ENCODE measurements at places on chromosomes 7 and 10. TPM values are rescaled to one million over a fixed set of nuclear protein-coding genes. Genes with fewer than 3 reads are reported as not detected.

- H3K36me3 ChIP-seq, result no peaks in the 10 kb centered on the region
- no peak overlapping the region for H3K4me3 ChIP-seq
- H3K27ac ChIP-seq, result no peak overlapping the region
Observed at GRCh38 chr10:43372765-43373361, 1.4 kb downstream of the FXYD4 start.

DNA sequence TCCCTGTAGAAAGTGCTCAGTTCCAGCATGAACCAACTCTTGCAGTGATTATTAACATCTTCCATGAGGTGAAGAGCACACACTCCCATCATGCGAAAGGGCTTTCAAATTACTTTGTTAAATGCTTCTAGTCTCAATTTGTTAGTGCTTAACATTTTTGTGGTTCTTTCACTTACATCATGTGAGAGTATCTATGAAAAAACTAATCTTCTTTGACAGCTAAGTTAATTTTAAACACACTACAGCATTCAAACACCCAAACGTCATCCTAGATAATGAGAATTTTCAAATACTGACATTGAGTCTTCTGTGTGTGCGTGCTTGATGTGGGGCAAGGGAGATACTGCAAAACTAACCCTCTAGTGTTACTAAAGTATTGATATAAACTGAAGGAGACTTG is 84.8 kb downstream of the ETV1 start:
- no peak for DNase-seq

GRCh38 chr10:30701451-30702173 is 72.1 kb upstream of the LYZL2 start:
- no peaks in the 10 kb centered on the region for H3K36me3 ChIP-seq
- H3K27ac ChIP-seq, result peak overlapping the region; percentile 52
- H3K4me3 ChIP-seq, result no peak overlapping the region
- H3K4me1 ChIP-seq, result peaks cover 19% of the 10 kb centered on the region
- DNase-seq, result peak; percentile 75

DNA sequence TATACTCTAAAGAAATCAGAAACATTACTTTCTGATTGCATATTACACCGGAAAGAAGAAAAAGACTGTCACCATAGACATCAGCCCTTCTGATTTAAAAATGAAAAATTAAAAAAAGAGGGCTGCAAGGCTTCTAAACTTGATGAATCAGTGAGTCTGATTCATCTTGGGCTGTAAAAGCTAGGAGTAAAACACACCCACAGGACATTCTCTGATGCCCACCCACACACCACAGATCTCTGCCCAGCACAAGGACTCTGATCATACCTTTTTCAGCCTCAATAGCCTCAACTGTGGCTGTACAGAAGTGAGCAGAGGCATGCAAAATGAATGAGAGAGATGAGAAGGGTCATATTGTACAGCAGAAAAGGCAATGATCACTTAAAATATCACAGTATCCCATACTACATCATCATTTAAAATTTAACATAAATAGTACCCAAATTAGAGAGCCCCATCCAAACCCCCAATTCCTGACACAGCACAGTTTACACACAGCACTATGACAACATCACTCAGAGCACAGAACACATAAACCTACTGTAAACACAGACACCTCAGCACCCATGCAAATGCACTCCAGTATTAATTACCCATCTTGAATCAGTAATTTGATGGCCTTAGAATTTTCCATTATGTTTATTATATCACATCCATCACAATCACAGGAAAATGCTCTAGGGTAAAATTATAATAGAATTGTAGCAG is 6.4 kb upstream of the MSS51 start:
- no peaks in the 10 kb centered on the region for H3K27me3 ChIP-seq
- H3K27ac ChIP-seq, result no peak overlapping the region
- no peak overlapping the region for H3K4me3 ChIP-seq
- no peak for DNase-seq
- H3K4me1 ChIP-seq, result peaks cover 6% of the 10 kb centered on the region
- H3K36me3 ChIP-seq, result peaks cover 38% of the 10 kb centered on the region

GRCh38 chr7:37713613-37714012 is 30.0 kb downstream of the GPR141 start:
- H3K27me3 ChIP-seq, result no peaks in the 10 kb centered on the region
- H3K36me3 ChIP-seq, result no peaks in the 10 kb centered on the region
- H3K4me1 ChIP-seq, result no peaks in the 10 kb centered on the region
- no peak overlapping the region for H3K27ac ChIP-seq
- H3K4me3 ChIP-seq, result no peak overlapping the region
- DNase-seq, result no peak

DNA sequence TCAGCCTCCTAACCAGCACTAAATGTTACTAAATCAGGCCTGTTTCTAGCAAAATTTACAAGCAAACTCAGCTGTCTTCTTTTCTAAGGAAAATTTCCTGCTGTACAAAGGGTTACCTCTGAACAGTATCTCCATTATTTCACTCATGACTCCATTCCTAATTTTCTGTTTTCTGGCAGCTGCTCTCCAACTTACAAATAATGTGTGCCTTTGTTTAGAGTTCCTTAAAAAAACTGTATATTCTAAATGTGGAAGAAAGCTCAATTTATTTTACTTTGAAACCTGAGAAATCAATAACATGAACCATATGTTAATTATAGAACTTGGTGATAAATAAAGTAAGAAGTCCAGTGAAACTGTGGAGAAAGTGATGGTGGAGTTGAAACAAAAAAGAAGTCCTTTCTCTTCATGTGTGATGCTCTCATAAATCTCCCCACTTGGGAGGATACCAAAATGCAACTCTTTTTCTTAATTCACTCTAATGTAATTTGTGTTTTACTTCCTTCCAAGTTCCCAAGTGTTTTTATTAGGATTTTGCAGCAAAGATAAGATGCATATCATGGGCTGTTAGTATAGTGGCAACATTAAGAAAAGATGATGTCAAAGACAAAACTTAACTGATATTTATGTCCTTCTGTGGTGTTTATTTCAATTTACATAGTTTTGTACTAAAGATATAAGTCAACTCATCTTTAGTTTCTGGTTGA is 74.8 kb downstream of the CDK6 start:
- H3K36me3 ChIP-seq, result peaks cover 11% of the 10 kb centered on the region
- no peaks in the 10 kb centered on the region for H3K27me3 ChIP-seq
- no peak overlapping the region for H3K4me3 ChIP-seq
- H3K27ac ChIP-seq, result peak overlapping the region; percentile 80

- peaks cover 18% of the 10 kb centered on the region for H3K4me1 ChIP-seq
- no peak overlapping the region for H3K4me3 ChIP-seq
- no peaks in the 10 kb centered on the region for H3K27me3 ChIP-seq
- H3K27ac ChIP-seq, result no peak overlapping the region
Observed at GRCh38 chr10:11144626-11145494, 127.2 kb downstream of the CELF2 start.

- DNase-seq, result no peak
- no peaks in the 10 kb centered on the region for H3K27me3 ChIP-seq
- H3K36me3 ChIP-seq, result no peaks in the 10 kb centered on the region
- H3K4me1 ChIP-seq, result no peaks in the 10 kb centered on the region
Observed at GRCh38 chr10:8534891-8535290, 480.4 kb downstream of the GATA3 start.

MKI67 gene
- total RNA-seq, result 19.3 TPM

ATG9B gene
- 0.11 TPM for total RNA-seq

PLEKHS1 gene
- total RNA-seq, result 0.11 TPM

FGFBP3 gene
- 3.7 TPM for total RNA-seq

NDUFB8 gene
- 169 TPM for total RNA-seq
